ENCODE measurements at places on chromosomes 6 and 20.
A peak's percentile ranks its signal among the peaks of the same experiment; 100 is the strongest.

DNA sequence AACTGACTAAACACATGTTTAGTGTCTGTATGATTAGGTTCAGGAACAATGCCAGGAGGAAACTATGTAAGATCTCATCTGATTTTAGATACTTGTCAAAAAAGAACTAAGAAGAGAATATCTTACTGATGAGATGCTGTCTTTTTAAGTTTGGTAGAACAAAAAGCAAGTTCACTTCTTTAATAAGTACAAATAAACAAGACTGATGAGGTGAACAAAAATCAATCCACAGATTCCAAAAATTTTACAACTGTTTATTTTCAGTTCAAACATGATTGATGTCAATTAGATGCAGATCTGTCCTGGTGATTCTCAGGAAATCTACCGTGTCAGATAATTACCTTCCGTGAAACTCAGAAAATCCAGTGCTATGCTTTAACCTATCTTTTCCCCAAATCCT lies 24.9 kb downstream of the EPHA7 start:
- no peak for DNase-seq

DNA sequence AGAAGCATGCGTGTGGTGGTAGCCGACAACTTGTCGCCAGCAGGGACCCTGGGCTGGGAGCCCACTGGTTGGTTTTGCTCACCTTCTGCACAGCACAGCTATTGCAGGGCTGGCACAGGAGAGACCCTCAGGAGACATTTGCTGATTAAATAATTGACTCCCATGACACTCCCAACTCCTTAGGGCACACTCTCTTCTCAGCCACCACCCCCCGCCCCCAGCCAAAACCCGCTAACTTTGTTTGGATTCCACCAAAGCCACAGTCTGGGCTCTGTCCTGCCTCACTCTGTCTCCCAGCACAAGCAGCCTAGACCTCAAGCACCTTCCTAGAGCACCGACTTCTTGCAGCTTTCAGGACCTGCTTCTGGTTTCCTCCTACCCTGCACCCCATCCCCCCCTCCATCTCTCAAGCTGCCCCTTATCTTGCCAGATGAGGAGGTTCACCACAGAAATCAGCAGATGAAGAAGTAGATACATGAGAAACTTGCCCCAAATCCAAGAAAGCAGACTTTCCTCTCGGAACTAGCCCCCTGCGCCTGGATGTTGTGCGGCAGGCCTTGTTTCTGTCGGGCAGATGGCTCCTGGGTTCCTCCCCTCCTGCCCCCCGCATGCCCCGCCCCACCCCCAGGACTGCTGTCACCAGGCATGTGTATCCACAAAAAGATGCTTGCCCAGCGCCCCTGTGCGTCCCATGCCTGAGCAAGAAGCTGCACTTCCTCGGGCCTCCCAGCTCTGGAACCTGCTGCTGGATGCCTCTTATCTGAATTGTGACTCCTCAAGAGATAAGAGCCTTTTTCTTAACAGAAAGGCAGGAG lies 35.0 kb upstream of the CD93 start:
- no peak for DNase-seq

DNA sequence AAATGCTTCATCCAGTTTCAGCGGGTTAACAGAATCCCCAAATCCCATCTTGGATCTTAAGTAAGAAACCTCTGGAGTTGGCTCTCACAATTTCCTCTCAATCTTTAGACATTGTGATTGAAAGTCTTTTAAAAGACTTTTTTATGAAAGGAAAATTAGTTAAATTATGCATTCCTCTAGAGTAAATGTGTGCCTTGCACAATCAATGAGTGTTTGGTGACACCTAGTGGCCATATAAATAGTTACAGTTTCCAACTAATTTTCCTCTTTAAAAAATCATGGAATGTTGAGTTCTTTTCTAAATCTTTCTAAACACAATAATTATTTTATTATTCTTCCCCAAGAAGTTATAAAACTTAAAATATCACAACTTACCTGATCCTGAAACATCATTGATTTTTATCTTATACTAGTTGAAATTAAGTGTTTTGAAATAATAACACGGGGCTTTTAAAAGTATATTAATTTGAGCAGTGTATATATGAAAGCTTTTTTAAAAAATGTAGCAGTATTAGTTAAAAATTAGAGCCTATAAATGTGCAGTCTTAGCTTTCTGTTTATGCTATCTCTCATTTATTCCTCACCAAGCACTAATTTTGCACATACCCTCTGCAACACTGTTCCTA lies 66.4 kb downstream of the PKHD1 start:
- peak; percentile 3 for DNase-seq

DNA sequence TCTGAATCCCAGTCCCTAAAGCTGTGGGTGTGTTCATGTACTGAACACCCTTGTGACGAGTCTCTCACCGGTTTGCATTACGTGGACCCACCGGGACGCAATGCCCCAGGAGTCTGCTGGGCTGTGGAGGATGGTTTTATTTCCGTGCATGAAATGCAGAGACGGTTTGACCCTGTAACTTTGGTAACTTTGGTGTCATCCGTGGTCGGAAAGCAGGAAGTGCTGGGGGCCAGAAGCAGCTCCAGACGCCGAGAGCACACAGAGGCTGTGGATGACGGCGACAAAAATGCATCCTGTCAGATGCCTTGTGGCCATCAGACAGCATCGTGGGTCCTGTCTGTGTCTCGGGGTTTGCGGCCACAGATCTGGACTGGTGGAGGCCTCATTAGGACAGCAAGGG lies 7.2 kb downstream of the BHLHE23 start:
- DNase-seq = no peak

- peak; percentile 10 for DNase-seq
These were observed 76.1 kb downstream of the SLC22A3 start for GRCh38 chr6:160424256-160424655.

- DNase-seq = no peak
These were observed 448.8 kb downstream of the RNF144B start for GRCh38 chr6:18835976-18836375.

GRCh38 chr20:49560646-49561045 lies 7.3 kb downstream of the PTGIS start:
- no peak for DNase-seq

DNA sequence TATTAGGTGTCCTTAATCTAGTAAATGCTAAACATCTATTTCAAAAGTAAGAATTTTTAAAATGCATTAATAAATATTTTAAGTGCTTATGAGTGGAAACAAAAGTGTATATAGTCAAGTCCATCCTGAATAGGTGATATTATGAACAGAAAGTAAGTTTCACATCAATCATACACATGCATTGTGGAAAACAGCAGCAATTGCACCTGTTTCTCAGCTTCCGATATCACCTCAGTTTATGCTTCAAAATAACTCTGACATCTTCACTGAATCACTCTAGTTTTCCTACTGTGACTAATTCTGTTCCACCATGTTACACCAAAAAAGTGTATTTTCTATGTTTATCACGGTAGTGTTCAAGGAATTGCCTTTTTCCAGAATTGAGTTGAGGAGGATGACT lies 172.6 kb upstream of the MANEA start:
- no peak for DNase-seq

GRCh38 chr6:35972471-35973367 lies 51.7 kb downstream of the SLC26A8 start:
- no peak for DNase-seq

DNA sequence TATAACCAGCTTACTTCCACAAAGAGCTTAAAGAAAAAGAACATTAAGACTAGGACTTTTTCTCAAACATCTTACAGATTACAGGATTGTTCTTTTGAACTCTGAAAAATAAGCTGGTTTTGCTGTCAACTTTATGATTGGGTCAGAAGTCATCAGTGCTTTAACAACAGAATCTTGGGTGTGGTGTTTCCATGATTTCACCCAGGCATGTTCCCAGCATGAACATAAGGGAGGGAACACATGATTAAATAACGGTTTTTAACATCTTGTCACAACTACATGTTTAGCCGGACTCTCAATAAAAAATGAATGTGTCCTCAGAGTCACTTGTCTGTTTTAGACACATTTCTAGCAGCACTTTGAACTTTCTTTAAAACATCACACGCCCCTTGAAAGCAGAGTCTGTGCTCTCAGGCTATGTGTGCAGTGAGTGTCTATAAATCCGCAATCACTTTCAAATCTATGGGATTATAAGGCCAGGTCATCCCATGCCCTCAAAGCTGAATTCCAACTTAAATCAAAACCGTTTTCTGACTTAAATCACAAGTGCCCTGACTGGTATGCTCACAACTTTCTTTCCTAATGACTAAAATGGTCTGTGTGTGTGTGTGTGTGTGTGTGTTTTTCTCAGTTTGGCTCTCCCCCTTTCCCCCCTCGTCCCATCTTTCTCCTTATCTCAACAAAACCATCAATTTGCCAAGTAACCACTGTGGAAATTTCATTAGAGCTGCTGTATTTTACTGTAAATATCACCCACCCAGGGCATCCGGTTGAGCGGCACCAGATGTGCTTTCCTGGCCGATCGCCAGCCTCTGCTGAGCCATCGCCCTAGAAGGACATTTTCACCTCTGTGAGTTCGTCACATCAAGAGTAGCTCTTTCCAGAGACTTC lies 216.8 kb upstream of the DTNBP1 start:
- DNase-seq = no peak

DNA sequence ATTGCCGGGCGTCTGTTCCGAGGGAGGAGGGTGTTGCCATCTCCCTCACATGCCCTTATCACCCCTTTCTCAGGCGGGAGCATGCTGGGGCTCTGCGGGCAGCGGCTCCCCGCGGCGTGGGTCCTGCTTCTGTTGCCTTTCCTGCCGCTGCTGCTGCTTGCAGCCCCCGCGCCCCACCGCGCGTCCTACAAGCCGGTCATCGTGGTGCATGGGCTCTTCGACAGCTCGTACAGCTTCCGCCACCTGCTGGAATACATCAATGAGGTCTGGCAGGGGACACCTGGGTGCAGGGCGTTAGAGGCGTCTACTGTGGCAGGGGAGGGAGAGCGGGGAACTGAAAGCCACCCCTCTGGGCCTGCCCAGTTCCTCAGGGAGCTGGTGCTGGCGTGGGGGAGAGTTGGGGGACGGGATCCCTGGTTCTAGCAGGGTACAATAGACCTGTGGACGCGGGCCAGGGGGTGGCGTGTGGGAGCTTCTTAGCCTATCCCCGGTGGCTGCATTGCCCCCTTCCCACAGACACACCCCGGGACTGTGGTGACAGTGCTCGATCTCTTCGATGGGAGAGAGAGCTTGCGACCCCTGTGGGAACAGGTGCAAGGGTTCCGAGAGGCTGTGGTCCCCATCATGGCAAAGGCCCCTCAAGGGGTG lies 697 bp downstream of the PPT2 start:
- DNase-seq = peak; percentile 54

- DNase-seq = peak; percentile 56
These were observed 179.3 kb downstream of the BMP7 start for GRCh38 chr20:57087102-57087501.

DNA sequence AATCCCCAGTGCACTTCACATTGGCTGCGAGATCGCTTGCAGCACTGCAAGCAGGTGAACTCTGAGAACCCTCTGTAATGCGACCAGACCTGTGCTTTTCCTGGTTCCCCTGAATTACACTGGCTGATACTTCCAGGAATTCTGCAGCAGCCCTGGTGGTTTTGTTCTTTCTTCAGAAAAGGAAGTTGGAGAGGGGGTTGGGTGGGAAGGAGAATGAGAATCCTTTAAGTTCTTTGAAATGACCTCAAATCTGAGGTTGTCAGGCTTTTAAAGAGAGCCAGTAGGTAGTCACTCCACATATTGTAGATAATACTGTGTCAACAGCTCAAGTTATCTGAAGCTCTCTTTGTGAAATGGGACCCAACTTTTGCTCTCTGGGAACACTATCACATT lies 62.4 kb downstream of the GCNT2 start:
- no peak for DNase-seq

GRCh38 chr6:166589786-166590574 lies 3.5 kb upstream of the RAMACL start:
- no peak for DNase-seq

DNA sequence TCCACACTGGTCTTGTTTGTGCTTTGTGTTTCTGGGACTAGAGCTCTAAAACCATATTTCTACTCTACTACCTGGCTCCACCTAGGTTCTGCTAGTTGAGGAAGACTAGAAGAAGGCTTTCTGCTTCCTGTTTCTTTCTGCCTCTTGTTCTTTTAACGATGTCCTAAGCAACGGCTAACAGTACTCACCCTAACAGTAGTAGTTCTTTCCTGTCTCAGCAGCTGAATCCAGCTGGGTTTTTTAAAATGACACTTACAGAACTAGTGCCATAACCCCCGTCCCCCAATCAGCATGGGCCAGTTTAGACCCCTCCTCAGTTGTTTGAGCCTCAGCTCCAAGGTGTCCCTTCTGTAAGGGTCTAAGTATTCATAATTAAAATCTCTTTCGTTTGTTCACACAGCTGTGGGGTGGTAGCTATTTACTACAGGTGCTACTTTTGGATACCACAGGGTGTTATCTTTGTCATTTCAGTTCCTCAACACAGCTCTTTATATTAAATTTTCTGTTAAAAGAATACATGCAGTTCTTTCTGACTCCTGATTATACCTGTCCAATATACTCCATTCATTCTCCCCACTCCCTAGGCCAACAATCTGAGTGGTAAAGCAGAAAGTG lies 790.2 kb downstream of the DHX35 start:
- DNase-seq = no peak

GRCh38 chr6:107509506-107509905 lies 19.6 kb downstream of the SOBP start:
- DNase-seq = no peak

GRCh38 chr6:152091201-152091600 lies 283.7 kb downstream of the ESR1 start:
- DNase-seq = no peak

GRCh38 chr20:47276851-47277534 lies 79.5 kb downstream of the ZMYND8 start:
- no peak for DNase-seq

- no peak for DNase-seq
These were observed 82.5 kb upstream of the PDE10A start for GRCh38 chr6:165745492-165745891.

GRCh38 chr20:60213126-60213893 lies 255.1 kb downstream of the CDH26 start:
- no peak for DNase-seq

DNA sequence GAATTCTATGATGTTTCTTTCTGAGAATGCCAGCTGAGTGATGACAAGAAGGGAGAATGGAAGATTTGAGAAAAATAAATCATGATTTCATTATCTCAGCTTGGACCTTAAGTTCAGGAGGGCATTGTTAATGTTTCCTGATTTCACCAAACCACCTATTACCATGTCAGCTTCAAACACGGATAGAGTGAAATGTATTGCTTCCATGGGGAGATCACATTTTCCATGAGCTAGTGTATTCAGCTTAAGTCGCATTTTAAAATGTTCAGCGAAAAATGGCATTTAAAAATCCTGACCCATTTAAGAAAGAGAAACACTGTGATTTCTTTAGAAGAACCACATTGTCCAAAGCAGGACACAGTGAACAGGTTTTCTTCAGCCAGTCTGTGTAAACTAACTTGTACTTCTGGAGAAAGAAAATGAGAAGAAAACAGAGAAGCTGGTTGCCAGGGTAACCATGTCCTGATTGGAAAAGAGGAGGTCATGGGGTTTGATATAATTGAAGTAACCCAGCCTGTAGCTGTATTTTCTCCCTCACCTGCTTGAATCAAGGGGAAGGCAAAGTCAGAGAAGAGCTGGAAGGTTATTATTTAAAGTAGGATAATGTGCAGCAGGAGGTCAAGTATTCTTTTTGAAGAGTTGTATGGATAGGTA lies 684.1 kb upstream of the NRSN1 start:
- DNase-seq = no peak

GRCh38 chr20:36629719-36630681 lies 16.0 kb downstream of the SLA2 start:
- DNase-seq = no peak

- DNase-seq = no peak
These were observed 48.9 kb upstream of the OGFRL1 start for GRCh38 chr6:71239694-71240093.
